ENCODE measurements at places on chromosomes 5 and 9.

DNA sequence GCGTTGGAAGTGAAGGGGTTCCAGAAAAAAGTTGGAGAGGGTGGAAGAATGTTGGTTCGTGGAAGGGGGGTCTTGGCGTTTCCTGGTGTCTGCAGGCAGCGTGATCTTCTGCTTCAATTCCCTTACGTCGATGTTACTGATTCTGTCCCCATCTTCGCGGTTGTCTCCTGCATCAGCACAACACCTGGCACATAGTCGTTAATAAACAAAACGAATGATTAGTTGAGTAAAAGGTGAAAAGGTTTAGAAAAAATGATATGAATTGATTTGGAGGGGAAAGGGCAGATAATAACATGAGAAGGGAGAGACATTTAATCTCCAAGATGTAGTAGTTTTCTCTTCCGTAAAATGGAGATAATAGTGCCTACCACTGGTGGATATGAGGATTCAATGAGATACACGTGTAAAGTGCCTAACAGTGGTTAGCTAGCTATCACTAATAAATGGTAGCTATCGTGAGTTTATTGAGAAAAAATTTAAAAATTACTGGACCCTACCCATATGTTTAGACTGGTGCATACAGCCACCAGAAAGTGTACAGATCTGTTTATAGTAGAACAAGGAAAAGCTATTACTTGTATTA, 556 bp downstream of the MTREX start:
- no peak for DNase-seq

DNA sequence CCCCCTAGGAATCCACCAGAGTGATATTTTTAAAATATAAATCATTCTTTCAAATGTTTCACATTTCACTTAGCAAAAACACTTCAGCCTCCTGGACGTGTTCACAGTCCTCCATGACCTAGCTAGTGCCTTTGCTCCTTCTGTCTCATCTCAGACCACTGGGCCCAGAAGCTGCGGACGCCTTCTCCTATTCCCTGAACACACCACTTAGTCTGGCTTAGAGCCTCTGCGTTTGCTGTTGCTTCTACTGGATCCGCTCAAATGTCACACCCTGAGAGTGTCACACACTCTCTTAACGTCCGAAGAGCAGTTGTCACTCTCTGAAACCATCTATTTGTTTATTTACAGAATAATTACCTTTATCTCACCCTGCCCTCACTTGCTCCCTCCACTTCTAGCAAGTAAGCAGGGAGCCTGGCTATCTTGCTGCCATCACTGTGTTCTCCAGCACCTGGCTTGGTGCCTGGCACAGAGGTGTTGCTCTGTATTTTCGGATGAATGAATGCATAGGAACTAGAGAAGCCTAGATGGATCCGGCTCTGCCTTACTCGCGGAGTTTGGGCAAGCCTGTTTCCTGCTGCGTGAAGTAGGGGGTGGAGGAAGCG, 1.2 kb upstream of the GRK6 start:
- DNase-seq = no peak

- no peak for DNase-seq
Measured at GRCh38 chr9:36676778-36677485, 104.2 kb downstream of the MELK start.

GRCh38 chr5:45376417-45376816, 319.8 kb downstream of the HCN1 start:
- DNase-seq = no peak

DNA sequence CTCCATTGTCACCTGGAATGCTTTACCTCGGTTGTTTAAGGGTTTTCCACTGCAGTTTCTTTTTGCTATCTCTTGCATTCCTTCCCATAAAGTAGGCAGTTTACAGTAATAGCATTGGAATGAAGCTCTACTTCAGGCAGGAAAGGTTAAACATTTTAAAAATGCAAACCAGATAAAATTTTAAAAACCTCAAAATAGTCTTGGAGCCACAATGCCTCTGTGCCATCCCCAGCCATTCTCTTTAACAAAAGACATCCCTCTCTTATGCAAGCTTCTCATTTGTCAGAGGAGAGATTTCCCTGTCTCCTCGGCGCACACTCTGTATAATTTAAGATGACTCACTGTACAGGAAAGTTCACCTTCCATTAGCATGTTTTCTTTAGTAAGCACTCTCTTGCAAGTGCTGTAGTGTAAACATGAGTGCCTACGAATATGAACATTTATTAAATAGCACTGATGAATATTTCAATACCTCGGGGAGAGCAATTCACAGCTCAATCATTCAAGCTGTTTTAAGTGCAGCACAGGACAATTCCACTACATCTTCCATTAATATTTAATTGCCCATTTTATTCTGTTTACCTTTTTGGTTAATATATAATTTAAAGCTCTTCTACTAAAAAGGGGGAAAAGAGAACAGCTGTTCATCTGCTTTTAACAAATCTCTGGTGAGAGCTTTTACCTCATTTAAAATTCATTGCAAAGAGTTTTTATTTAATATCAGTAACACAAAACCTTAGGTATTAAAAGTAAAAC, 343.6 kb downstream of the SPATA31D1 start:
- no peak for DNase-seq

- no peak for DNase-seq
Measured at GRCh38 chr9:138075496-138075895, 197.9 kb downstream of the CACNA1B start.

GRCh38 chr5:97181856-97182545, 1.0 kb downstream of the RIOK2 start:
- no peak for DNase-seq

GRCh38 chr9:9319007-9319406, 1293.8 kb downstream of the PTPRD start:
- no peak for DNase-seq
